ENCODE measurements at places on chromosomes 11 and 22.

DNA sequence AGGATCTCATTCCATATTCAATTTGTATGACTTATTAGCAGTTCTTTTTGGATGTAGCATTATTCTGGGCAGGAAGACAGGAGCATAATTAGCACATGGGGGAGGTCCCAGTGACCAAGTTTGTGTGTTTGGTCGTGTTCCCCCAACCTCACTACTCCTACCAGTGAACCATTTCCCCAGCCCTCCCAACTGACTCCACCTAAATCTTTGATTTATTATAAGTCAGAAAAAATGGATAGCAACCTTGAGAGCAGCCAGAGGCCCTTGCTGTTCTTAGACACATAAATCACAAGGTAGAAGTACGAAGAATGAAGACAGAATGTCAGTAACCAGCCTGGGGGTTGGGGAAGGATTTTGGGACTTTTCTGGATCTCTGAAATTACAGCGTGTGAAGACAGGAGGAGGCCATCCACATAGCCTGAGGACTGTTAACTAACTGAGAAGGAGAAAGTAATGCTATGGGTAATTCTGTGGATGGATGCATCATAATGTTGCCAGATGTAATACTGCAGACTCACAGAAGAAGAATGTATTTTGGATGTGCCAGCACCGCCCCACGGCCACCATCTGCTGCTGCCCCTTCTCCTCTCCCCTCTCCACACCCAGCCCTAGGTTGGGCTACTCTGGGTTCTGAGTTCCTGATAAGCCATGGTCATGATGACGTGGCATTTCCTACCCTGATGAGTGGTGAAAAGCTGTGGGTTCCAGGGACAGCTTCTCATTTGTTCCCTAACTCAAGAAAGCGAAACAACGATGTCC is 124.3 kb upstream of the TTC12 start:
- no peak for DNase-seq

DNA sequence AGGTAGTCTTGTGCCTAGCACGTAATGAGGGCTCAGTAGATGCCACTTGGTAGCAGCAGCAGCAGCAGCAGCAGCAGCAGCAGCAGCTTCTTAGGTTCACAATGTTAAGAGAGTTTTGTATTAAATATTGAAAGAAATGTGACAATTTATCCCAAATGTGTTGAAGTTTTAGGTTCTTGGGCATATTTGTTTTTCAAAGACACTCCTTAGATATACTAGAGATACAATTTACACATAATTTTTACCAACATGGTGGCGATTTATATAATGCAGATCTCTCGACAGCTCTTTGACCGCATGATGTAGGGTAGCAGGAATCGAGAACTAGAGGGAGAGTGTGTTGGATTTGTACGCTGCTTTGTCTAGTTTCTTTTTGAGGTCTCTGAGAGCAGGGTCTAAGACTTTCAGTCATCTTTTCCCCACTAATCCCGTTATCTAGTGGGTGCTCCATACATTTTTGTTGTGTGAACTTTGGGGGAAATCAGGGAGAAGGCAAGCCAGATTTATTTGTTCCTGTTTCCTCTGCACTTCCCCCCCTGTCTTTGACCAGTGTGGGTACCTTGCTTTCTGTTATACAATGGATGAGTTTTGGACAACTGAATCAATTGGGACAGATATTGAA is 1.4 kb downstream of the FDX1 start:
- DNase-seq, result no peak

DNA sequence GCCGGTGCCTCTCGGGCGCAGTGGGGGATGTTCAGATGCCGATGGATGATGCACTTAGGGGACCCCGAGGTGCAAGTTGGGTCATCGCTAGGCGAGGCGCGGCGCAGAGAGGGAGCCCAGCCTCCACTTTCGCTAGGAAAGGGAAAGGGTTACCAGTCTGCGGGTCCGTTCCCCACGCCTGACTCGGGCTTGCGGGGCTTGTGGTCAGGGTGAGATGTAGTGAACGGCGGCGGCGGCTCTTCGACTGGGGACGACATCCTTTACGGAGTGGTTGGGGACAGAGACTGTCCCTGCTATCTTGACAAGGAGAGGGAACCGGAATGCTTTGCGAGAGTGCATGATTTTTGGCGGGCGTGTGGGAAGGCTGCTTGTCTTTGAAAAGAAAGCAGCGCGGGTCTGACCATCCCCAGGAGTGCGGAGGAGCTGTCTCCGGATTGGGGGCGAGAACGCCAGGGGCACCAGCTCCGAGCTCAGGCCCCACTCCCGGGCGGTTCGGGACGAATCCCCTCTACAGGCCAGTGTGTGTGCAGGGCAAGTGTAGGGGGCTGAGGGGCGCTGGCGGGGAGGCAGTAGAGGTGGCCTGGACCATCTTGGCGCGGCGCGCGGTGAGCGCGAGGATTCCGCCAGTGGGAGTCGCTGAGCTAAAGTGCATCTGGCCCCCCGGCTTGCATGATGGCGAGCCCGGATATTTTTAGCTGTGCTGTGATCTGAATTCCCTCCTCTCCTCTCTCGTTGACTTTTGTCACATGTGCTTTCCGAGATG is 1.1 kb downstream of the FAT3 start:
- peak; percentile 19 for DNase-seq

DNA sequence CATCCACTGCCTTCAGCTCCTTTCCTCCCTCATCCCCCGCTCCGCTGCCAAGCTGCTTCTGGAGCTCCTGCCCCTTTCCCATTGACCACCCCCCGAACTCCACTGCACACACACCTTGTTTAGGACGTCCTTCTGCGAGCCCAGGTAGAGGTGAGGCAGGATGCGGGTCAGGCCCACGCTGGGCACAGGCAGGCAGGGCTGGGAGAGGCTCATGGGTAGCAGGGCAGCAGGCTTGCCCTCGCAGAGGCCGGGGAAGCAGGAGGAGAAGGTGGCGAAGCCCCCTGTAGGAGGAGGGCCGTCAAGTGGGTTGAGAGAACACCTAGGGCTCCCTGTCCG is 13.3 kb downstream of the DUSP8 start:
- DNase-seq, result no peak

GRCh38 chr11:17543574-17544180 is 539 bp downstream of the USH1C start:
- no peak for DNase-seq

GRCh38 chr11:61516191-61516590 is 7.6 kb downstream of the LRRC10B start:
- DNase-seq, result no peak

All from NCI-H1930 (cell line).